Central memory CD8-positive, alpha-beta T cell (primary cell): ENCODE measurements at places on chromosomes 6 and 20.

- H3K4me3 ChIP-seq, result no peak overlapping the region
- DNase-seq, result no peak
These were observed 110.2 kb downstream of the ESR1 start for GRCh38 chr6:151917531-151918329.

GRCh38 chr6:164694386-164694785, 615.0 kb downstream of the C6orf118 start:
- DNase-seq, result no peak
- no peaks in the 10 kb centered on the region for H3K4me1 ChIP-seq
- H3K27me3 ChIP-seq, result no peaks in the 10 kb centered on the region
- H3K36me3 ChIP-seq, result no peaks in the 10 kb centered on the region

DNA sequence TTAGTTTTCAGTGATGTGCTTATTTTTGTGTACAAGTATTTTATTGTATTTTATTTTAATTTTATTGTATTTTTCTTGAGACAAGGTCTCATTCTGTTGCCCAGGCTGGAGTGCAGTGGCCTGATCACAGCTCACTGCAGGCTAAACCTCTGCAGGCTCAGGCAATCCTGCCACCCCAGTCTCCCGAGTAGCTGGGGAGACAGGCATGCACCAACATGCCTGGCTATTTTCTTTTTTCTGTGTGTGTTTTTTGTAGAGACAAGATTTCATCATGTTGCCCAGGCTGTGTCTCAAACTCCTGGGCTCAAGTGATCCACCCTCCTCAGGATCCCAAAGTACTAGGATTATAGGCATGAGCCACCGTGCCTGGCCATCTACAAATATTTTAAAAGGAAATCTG, 146.3 kb downstream of the MANEA start:
- no peaks in the 10 kb centered on the region for H3K27me3 ChIP-seq
- DNase-seq, result no peak
- no peak overlapping the region for H3K27ac ChIP-seq
- H3K36me3 ChIP-seq, result peaks cover 2% of the 10 kb centered on the region

GRCh38 chr20:23684261-23684660, 4.6 kb downstream of the CST4 start:
- no peak overlapping the region for H3K27ac ChIP-seq
- no peaks in the 10 kb centered on the region for H3K4me1 ChIP-seq
- peaks cover 67% of the 10 kb centered on the region for H3K27me3 ChIP-seq
- H3K4me3 ChIP-seq, result no peak overlapping the region
- DNase-seq, result no peak

- H3K36me3 ChIP-seq, result no peaks in the 10 kb centered on the region
- peaks cover 19% of the 10 kb centered on the region for H3K27me3 ChIP-seq
- H3K27ac ChIP-seq, result no peak overlapping the region
- no peaks in the 10 kb centered on the region for H3K4me1 ChIP-seq
- DNase-seq, result no peak
These were observed 282.3 kb downstream of the TBC1D7 start for GRCh38 chr6:13046084-13046483.

DNA sequence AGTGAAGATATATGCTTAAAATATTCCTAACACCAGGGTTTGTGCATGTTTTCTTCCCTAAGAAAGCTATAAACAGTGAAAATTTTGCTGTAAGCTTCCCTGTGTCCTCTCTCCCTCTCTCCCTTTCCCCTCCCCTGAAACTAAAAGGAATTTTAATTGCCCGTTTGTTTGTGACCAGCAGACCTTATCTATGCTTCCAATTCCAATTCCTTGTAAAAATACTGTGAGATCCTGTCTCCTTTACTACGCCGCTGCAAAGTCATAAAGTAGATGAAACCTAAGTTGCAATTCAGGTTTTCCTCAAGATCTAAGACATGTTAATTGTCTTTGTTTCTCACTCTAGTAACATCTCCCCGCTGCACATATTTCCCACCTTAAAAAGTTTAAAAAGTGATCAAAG, 82.3 kb downstream of the DNAH8 start:
- H3K4me3 ChIP-seq, result no peak overlapping the region
- DNase-seq, result no peak
- H3K27ac ChIP-seq, result no peak overlapping the region
- H3K27me3 ChIP-seq, result peaks cover 75% of the 10 kb centered on the region
- no peaks in the 10 kb centered on the region for H3K4me1 ChIP-seq

- DNase-seq, result no peak
- no peak overlapping the region for H3K27ac ChIP-seq
- no peak overlapping the region for H3K4me3 ChIP-seq
- H3K4me1 ChIP-seq, result peaks cover 13% of the 10 kb centered on the region
- H3K27me3 ChIP-seq, result peaks cover 19% of the 10 kb centered on the region
These were observed 20.7 kb downstream of the FAM50B start for GRCh38 chr6:3869632-3870527.

DNA sequence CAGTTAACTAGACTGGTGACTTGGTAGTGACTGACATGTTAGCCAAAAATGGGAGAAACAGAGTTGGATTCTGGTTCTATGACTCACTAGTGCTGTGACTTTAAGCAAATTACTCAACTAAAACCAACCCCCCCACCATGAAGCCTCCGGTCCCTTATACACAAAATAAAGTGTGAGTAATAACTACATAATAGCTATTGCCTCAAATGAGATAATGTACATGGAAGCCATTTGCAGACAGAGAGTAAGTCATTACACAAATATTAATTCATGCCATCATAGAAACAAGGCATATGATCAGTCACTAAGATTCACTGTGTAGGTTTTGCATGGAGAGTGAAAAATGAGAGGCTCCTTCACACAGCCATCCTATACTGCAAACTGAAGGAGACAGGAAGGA, 111.9 kb downstream of the HIVEP2 start:
- H3K4me3 ChIP-seq, result no peak overlapping the region
- peaks cover 68% of the 10 kb centered on the region for H3K4me1 ChIP-seq

DNA sequence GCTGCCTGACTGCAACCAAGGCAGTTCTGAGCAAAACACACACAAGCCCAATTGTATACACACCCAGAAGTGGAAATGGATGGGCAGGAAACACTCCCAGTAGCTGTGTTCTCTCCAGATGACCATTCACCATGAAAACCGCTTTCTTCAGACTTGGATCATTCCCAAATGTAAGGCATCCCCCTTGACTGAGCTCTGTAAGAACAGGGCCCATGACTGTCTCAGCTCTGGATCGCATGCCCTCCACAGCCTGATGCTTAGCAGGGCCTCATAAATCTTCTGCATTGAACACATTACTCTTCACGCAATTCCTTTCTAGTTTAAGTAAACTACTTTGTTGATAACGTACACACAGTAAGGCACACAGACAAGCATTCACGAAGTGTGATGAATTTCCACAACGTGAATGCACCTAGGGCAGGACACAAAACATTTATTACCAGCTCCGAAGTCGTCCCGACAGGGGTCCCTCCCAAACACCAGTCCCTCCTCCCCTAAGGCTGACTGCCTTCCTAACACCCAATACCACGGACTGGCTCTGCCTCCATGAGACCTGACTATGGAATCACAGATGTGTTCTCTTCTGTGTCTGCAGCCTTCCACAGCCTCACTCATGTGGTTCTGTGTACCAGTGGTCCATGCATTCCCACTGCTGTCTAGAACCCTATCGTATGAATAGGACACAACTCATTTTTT, 31.7 kb downstream of the BMP7 start:
- peaks cover 3% of the 10 kb centered on the region for H3K36me3 ChIP-seq
- H3K27me3 ChIP-seq, result peaks cover 66% of the 10 kb centered on the region
- no peak overlapping the region for H3K27ac ChIP-seq

GRCh38 chr6:26539071-26539615, 977 bp downstream of the HMGN4 start:
- H3K4me1 ChIP-seq, result peaks cover 65% of the 10 kb centered on the region
- peak overlapping the region; percentile 98 for H3K27ac ChIP-seq
- peak overlapping the region; percentile 95 for H3K4me3 ChIP-seq

DNA sequence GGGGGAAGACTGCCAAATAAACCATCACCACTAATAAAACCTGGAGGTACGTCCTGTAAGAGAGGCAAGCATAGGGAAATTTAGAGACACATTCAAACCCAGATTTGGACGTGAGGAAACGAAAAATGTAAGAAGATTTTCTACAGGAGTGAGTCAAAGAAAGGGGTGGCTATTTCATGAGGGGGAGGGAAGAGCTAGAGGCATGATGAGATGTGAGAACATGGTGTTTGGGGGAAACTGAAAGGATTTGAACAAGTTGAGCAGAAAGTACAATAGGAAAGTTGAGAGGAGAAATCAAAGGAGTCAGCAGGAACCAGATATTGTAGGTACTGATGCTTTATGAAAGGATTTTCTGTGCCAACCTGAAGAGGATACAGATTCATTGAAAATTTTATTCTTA, 179.1 kb upstream of the HS3ST5 start:
- H3K4me3 ChIP-seq, result no peak overlapping the region
- no peak for DNase-seq
- no peak overlapping the region for H3K27ac ChIP-seq
- H3K4me1 ChIP-seq, result no peaks in the 10 kb centered on the region
- peaks cover 5% of the 10 kb centered on the region for H3K36me3 ChIP-seq
- no peaks in the 10 kb centered on the region for H3K27me3 ChIP-seq

- H3K27me3 ChIP-seq, result no peaks in the 10 kb centered on the region
- no peaks in the 10 kb centered on the region for H3K36me3 ChIP-seq
- H3K4me3 ChIP-seq, result no peak overlapping the region
- no peak overlapping the region for H3K27ac ChIP-seq
These were observed 296.8 kb upstream of the MARCKS start for GRCh38 chr6:113560376-113560775.

- H3K4me3 ChIP-seq, result no peak overlapping the region
- H3K4me1 ChIP-seq, result peaks cover 10% of the 10 kb centered on the region
- no peak overlapping the region for H3K27ac ChIP-seq
- DNase-seq, result no peak
These were observed 28.9 kb downstream of the ASIP start for GRCh38 chr20:34269996-34270627.

DNA sequence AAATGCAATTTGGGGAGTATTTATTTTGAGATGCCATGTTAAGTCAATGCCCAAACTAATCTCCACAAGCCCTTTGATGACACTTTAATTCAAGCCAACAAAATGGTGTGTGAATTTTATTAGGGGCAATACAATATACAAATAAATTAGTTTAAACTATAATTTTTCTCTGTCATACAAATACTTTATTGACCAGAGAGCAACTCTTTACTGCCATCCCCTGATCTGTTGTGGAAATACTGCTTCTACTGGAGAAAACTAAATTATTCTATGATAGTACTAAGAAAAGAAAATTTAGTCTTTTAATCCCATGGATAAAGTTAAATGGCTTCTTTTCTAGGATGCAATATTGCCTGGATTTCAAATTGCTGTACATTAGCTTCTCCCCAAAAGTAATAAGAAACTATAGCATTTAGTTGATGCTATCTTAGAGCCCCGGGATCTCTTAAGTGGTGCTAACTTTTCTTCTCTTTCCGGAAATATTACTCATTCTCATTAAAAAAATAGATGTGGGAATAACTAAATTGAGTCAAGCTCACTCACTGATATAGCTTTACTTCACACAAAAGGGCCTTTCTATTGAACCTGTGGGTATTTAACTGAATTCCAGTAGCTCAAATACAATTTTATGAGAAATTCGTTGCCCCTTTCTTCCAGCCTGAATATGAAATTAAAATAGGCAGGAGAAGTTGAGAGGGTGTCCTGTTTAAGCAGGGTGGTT, 49.2 kb downstream of the SMPDL3A start:
- no peak overlapping the region for H3K4me3 ChIP-seq
- no peaks in the 10 kb centered on the region for H3K36me3 ChIP-seq
- DNase-seq, result no peak
- H3K4me1 ChIP-seq, result no peaks in the 10 kb centered on the region

GRCh38 chr6:107033126-107033525, 5.1 kb downstream of the MTRES1 start:
- no peak overlapping the region for H3K4me3 ChIP-seq
- H3K27ac ChIP-seq, result no peak overlapping the region
- H3K36me3 ChIP-seq, result peaks cover 24% of the 10 kb centered on the region
- no peaks in the 10 kb centered on the region for H3K27me3 ChIP-seq
- peaks cover 45% of the 10 kb centered on the region for H3K4me1 ChIP-seq
- no peak for DNase-seq

DNA sequence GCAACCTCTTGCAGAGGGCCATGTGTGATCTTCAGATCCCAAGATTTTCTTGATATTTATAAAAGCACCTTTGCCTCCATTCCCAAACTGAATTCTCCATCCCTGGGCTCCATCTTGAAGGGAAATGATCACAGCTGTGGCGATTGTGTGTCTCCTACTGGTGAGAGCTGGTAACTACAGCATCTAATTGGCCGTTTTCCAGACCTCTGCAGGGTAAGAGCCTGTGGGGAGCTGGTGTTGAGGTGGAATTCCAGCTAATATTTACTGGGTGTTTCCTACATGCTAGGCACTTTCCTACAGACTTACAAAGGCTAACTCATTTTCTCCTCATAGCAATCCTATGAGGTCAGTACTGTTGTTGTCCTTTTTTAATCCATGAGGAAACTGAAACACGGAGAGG, 59.2 kb upstream of the FNDC1 start:
- H3K36me3 ChIP-seq, result peaks cover 6% of the 10 kb centered on the region
- peak overlapping the region; percentile 23 for H3K4me3 ChIP-seq
- DNase-seq, result no peak
- H3K27me3 ChIP-seq, result no peaks in the 10 kb centered on the region
- peaks cover 52% of the 10 kb centered on the region for H3K4me1 ChIP-seq

DNA sequence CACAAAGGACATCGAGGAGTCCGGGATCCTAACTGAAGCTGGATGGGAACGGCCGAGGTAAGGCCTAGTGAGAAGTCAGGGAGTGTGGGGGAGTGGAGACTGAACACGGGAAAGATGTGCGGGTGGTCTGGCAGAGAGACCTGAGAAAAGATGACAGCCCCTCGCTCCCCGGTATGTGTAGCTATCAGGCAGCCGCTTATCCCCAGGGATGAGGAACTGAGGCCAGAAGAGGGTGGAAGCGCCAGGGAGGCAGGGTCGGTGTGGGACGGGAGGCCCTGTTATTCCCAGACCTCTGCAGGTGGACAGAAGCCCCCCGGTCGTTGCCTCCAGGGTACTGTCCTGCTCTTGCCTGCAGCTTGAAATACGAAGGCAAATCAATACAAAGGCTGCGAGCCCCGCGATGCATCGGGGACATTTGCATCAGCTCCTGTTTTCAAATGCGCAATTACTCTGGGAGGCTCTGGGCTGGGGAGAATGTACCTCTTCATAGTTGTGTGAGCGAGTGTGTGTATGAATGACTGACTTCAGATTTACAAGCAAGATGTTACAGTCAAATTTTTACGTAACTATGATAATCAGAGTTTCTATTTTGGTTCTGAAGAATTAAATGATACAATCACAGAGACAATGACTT, 221.3 kb downstream of the QKI start:
- no peak for DNase-seq
- no peak overlapping the region for H3K4me3 ChIP-seq

DNA sequence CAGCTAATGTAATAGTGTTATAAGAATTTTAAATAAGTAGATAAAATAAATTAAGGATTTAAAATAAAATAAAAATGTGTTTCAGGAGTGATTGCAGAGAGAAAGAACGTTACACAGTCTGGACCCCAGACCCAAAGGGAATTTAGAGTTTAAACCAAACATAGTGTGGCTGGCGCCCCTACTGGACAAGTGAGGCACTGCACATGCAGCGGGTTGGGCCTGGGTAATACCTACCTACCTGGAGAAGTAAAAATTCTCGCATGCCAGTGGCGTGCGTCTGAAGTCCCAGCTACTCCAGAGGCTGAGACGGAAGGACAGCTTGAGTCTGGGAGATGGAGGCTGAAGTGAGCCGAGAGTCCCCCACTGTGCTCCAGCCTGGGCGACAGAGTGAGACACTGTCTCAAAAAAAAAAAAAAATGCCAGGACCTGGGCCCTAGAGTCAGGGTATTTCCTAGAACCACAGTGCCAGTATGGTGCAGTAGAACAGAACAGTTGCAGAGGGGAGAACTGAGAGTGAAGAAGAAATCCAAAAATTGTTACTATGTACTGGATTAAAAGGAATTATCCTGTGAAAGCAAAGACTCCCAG, 71.4 kb upstream of the TCF21 start:
- H3K27me3 ChIP-seq, result no peaks in the 10 kb centered on the region
- H3K4me3 ChIP-seq, result no peak overlapping the region
- no peak overlapping the region for H3K27ac ChIP-seq
- DNase-seq, result no peak
